ENCODE measurements at places on chromosomes 16 and 17. TPM values are rescaled to one million over a fixed set of nuclear protein-coding genes. Genes with fewer than 3 reads are reported as not detected.

MCRIP1 gene
- total RNA-seq = 99.5 TPM

FBXW10 gene
- 1.1 TPM for total RNA-seq

NGFR gene
- 0.85 TPM for total RNA-seq

VPS9D1 gene
- 4.0 TPM for total RNA-seq

OR3A2 gene
- total RNA-seq = not detected

PDIA2 gene
- total RNA-seq = 0.31 TPM

GOSR1 gene
- total RNA-seq = 46.9 TPM

TEX19 gene
- 0.45 TPM for total RNA-seq

NPB gene
- total RNA-seq = 0.84 TPM

FA2H gene
- 34.0 TPM for total RNA-seq

HSD17B1 gene
- total RNA-seq = 1.2 TPM

GSG1L gene
- total RNA-seq = not detected

GABARAPL2 gene
- 91.5 TPM for total RNA-seq

POLR3E gene
- 33.7 TPM for total RNA-seq

OTOP2 gene
- not detected for total RNA-seq

C17orf50 gene
- total RNA-seq = 0.14 TPM

RAD51C gene
- total RNA-seq = 52.1 TPM

SULT1A4 gene
- total RNA-seq = 33.0 TPM
